Effector CD8-positive, alpha-beta T cell (primary cell): ENCODE measurements at places on chromosomes 2 and 18.

GRCh38 chr2:99776906-99777646, 287.3 kb upstream of the REV1 start:
- no peak for DNase-seq

DNA sequence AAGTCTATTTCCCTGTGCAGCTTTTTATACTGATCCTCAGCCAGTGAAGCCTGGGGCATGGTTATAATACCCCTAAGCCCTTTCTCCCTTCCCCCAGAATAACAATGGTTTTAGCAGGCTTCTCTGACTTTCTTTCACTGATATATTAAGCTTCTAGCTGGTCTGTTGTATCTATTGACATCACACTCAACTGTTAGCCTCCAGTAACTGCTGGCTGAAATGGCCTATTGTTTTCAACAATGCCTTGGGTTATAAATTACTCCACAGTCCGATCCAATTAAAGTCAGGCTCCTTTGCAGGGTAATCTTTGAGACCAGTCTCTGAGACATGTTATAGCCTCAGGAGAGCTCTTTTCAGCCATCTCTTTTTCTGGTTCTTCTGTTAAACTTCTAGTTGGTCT, 2.9 kb upstream of the SLC9A4 start:
- no peak for DNase-seq

DNA sequence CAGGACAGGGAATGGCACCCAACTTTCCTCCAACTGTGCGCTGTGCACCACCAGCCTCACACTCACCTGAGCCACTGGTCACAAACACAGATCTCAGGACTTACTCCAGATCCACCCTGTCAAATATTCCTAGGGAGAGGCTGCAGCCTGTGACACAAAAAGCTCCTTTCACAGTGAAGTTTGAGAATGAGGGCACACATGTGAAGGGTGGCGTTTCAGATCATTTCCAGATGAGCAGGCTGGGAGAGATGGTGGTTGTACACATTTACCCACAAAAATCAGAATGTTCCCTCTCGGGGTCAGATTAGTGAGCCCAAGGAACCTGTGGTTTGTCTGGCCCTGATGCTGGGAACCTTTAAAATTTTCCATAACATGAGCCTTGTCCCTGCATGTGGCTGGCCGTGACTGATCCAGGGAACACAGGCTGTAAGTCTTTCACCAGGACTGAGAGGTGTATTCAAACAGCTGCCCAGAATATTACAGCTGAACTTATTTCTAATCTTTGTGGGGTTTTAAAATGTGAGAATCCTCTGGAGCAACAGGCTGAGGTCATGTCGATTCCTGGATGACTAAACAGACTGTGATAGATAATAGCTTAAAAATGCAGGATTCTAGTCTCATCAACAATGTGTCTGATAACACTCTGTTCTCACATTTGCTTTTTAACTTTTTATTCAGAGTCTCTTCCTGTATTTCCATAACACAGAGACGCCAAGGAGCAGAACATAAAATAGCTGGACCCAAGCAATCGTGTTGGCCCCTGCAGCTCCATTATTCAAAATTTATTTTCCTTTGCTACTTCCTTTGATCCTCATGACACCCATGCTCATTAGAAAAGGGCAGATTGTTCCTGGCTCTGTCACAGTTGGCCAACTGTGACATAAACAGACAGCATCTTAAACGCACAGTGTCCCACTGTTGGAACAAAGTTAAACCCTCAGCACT, 35.5 kb downstream of the IL1R2 start:
- no peak for DNase-seq

- no peak for DNase-seq
These were observed 1.1 kb downstream of the MAP3K20 start for GRCh38 chr2:173076581-173077345.

DNA sequence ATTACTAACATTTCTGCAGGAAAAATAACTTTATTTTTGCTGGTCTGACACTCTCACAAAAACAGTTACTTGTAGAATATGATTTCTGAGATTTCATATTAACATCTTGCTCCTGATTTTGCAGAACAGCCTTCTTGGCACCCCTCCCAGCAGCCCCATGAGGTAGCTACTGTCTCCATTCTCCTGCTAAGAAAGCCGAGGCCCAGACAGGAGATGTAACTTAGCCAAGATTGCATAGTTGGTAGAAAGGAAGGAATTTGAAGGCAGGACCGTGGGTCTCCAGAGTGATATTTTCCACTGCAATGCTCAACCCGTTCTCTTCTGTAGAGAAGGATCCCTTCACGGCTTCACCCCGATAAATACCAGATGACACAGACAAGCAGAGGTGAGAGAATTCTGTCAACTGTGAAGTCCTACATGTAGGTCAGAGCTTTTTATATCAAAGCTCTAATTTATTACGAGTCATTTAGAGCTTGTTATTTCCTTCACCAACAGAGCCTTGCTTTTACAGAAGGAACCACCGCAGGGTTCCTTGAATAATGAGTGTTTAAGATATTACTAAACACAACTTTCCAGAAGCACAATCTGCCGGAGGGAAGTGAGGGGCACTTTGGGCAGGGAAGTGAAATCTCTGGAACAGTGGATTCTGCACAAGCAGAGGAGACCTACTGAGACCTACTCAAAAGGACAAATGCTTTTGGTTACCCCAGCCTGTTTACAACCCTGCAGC, 48.0 kb upstream of the MYCN start:
- no peak for DNase-seq

- no peak for DNase-seq
These were observed 30.2 kb downstream of the ITGB1BP1 start for GRCh38 chr2:9392898-9393765.

DNA sequence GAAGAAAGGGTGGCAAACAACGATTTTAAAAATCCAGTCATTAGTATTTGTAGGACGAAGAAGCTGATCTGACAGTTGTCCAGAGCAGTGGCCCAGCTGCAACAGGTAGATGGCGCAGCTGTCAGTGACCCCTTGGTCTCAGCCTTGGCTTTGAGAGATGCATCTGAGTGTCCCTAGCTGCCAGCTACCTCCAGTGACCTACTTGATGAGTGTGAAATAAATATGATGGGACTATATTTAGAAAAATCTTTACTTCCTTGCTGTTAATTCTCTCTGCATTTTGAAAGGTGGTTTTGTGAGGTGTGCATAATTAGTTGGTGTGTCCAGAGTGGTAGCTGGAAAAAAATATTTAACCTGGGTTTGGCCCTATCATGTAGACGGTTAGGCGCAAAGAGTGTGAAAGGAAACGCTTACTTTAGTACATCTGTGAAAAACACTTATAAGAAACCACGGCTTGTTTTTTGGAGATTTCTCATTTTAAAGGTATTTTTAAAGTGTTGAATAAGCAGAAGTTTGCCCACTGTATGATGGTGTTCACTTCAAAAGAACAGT, 963 bp downstream of the INPP1 start:
- DNase-seq = no peak

GRCh38 chr2:107325981-107326786, 440.2 kb upstream of the ST6GAL2 start:
- no peak for DNase-seq

DNA sequence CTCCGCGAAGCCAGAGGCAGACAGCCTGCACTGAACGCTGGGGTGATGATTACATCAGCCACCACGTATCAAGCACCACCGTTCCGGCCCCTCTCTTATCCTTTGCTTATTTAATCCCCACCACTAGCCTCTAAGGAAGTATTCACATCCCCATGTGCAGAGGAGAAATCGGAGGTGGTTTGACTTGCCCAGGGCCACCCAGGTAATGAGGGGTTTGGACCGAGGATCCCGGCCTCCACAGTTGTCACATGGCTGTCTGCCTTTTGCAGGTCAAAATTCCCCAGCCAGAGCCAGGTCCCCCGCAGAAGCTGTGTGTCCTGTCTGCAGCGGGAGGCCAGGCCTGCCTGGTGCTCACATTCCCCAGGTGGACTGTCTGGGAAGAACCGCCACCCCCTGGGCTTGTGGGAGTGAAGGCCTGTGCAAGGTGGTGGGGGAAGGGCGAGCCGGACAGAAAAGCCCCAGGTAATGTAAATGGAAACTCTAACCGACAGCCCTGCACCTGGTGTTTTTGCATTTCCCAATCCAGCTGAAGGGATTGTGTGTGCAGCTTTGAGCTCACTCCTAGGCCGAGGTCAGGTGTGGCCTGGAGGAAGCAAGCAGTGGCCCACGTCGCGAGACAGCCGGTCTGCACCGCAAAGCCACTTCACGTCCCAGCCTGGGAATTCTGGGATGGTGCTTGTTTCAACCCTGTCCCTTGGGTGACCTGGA, 108.5 kb upstream of the ID2 start:
- DNase-seq = no peak

- DNase-seq = no peak
These were observed 91.5 kb upstream of the SLC8A1 start for GRCh38 chr2:40543381-40543780.
